Activated CD8-positive, alpha-beta memory T cell treated with anti-CD3 and anti-CD28 coated beads, Interleukin-2, amount 10 ng/mL, durations not matched to agents 7 days and 5 days (primary cell): ENCODE measurements at places on chromosomes 12 and 14. TPM values are rescaled to one million over a fixed set of nuclear protein-coding genes. Genes with fewer than 3 reads are reported as not detected.

- peaks cover 60% of the 10 kb centered on the region for H3K27me3 ChIP-seq
- H3K27ac ChIP-seq: no peak overlapping the region
- H3K36me3 ChIP-seq: no peaks in the 10 kb centered on the region
These were observed 72.0 kb upstream of the TBX5 start for GRCh38 chr12:114477989-114478395.

GRCh38 chr12:129997239-129997638, 93.4 kb upstream of the TMEM132D start:
- H3K27ac ChIP-seq: no peak overlapping the region
- no peaks in the 10 kb centered on the region for H3K36me3 ChIP-seq
- DNase-seq: no peak
- no peaks in the 10 kb centered on the region for H3K4me1 ChIP-seq
- no peak overlapping the region for H3K4me3 ChIP-seq

DNA sequence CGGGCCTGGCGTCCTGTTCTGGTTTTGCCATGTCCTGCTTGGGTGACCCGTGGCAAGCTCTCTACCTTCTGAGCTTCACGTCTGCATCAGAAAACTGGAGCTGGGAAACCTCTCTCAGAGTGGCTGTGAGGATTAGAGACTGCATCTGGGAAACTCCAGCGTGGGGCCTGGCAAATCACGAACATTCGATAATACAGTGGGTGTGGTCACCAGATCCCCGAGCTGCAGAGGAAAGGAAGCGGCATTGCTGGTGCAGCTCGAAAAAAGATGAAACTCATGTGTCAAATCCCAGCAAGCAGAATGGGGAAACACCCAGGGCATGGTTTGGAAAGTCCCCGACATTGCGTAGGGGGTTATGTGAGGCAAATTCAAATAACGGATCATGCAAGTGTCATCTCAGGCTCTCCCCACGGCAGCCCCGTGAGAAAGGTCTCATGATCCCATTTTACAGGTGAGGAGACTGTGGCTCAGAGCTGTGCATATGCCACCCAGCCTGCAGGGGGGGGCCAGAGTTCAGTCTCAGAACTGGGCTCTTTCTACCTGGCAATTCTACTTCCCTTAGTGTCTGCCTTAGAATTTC, 98.1 kb upstream of the VRK1 start:
- no peak for DNase-seq
- no peak overlapping the region for H3K27ac ChIP-seq
- no peak overlapping the region for H3K4me3 ChIP-seq

DNA sequence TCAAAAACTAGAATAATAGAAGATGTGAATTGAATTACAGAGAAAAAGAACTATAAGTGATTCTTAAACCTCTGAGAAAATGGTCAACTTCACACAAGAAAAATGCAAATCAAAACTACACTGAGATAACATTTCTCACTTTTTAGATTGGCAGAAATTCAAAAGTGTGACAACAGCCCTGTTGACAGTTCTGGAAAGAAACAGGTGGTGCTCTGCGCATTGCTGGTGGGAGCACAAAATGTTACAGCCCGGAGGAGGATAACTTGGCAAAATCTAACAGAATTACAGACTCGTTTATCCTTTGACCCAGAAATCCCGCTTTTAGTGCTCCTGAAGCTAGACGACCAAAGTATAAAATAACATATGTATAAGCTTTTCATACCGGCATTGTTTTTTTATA, 222.5 kb upstream of the CNTN1 start:
- no peaks in the 10 kb centered on the region for H3K36me3 ChIP-seq
- H3K4me1 ChIP-seq: no peaks in the 10 kb centered on the region
- no peak overlapping the region for H3K27ac ChIP-seq
- no peak overlapping the region for H3K4me3 ChIP-seq

GRCh38 chr12:100189636-100190394, 10.8 kb upstream of the ACTR6 start:
- H3K27me3 ChIP-seq: no peaks in the 10 kb centered on the region
- no peak overlapping the region for H3K4me3 ChIP-seq
- no peak for DNase-seq
- no peak overlapping the region for H3K27ac ChIP-seq
- H3K36me3 ChIP-seq: peaks cover 31% of the 10 kb centered on the region
- peaks cover 24% of the 10 kb centered on the region for H3K4me1 ChIP-seq

- no peak overlapping the region for H3K27ac ChIP-seq
- no peaks in the 10 kb centered on the region for H3K36me3 ChIP-seq
- H3K4me1 ChIP-seq: no peaks in the 10 kb centered on the region
- no peak for DNase-seq
These were observed 158.9 kb downstream of the TMX1 start for GRCh38 chr14:51398898-51399297.

- DNase-seq: no peak
- no peak overlapping the region for H3K27ac ChIP-seq
- no peaks in the 10 kb centered on the region for H3K36me3 ChIP-seq
- no peak overlapping the region for H3K4me3 ChIP-seq
- H3K27me3 ChIP-seq: peaks cover 17% of the 10 kb centered on the region
These were observed 8.4 kb downstream of the CPM start for GRCh38 chr12:68924546-68924945.

- H3K36me3 ChIP-seq: peaks cover 58% of the 10 kb centered on the region
- H3K27me3 ChIP-seq: no peaks in the 10 kb centered on the region
- H3K4me3 ChIP-seq: no peak overlapping the region
- no peak overlapping the region for H3K27ac ChIP-seq
- no peak for DNase-seq
- peaks cover 38% of the 10 kb centered on the region for H3K4me1 ChIP-seq
These were observed 17.4 kb downstream of the FAM181A start for GRCh38 chr14:93944348-93945069.

DNA sequence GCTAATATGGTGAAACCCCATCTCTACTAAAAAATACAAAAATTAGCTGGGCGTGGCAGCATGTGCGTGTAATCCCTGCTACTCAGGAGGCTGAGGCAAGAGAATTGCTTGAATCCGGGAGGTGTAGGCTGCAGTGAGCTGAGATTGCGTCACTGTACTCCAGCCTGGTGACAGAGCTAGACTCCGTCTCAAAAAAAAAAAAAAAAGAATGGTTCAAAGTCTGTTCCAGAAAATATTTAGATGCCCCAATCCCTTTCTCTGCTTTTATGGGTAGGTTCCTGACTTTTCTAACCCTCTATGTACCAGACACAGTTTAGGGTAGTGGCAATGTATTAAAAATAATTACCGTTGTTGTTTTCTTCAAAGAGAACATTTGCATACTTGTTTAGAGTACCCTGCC, 161.4 kb downstream of the STXBP6 start:
- H3K27ac ChIP-seq: no peak overlapping the region
- H3K4me3 ChIP-seq: no peak overlapping the region
- H3K27me3 ChIP-seq: peaks cover 10% of the 10 kb centered on the region
- DNase-seq: no peak
- H3K36me3 ChIP-seq: no peaks in the 10 kb centered on the region
- no peaks in the 10 kb centered on the region for H3K4me1 ChIP-seq

DNA sequence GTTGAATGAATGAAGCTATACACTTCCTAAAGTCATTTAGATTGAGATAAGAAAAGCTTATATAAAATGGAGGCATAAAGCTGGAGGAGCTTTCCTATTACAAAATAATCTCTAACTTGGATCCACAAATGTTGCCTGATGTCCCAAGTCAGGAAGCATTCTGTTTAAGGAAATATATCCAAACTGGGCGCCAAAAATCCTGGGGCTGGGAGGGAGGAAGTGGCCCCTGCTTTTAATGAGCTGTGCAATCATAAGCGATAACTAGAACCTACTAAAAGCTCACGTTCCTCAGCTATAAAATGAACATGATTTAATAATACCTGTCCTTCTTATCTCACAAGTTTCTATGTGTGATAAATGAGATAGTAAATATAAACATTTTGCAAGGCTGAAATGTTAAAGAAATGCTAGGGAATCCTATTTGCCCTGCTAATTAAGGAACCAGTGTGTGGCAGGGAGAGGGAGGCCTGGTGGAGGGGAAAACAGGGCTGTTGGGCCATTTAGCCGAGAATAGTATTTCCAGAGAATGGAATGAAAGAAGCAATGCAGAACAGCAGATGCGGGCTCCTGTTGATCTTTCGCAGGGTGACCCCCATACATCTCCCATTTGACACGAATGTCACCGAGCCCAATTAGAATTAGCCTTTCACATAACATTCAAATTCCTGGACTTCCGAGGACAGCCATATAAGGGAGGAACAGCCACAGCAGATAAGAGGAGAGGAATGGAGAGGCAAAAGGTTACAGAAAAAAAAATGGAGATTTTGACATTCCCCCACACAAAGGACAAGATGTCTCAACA, 25.9 kb downstream of the DUSP6 start:
- no peak overlapping the region for H3K27ac ChIP-seq
- DNase-seq: no peak
- no peak overlapping the region for H3K4me3 ChIP-seq
- H3K36me3 ChIP-seq: peaks cover 15% of the 10 kb centered on the region

DNA sequence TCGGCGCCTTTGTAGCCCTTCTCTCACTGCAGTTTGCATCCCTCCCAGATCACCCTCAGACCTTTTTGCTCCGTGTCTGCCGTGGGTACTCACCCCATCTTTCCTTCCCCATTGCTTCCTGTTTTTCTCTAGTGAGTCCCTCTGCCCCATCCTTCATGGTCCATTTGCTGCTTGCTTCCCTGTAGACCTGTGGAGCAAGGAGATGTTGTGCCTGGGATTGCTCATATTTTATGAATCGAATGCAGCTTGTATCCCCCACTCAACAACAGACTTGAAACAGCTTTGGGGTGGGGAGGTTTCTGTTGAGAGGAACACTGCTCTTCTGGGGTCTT, 661 bp downstream of the DENR start:
- H3K4me1 ChIP-seq: peaks cover 43% of the 10 kb centered on the region
- peak overlapping the region; percentile 90 for H3K4me3 ChIP-seq
- DNase-seq: no peak
- peaks cover 36% of the 10 kb centered on the region for H3K36me3 ChIP-seq
- no peaks in the 10 kb centered on the region for H3K27me3 ChIP-seq

- DNase-seq: peak; percentile 57
- peak overlapping the region; percentile 25 for H3K4me3 ChIP-seq
- H3K27me3 ChIP-seq: no peaks in the 10 kb centered on the region
- peaks cover 9% of the 10 kb centered on the region for H3K36me3 ChIP-seq
- peak overlapping the region; percentile 81 for H3K27ac ChIP-seq
- peaks cover 40% of the 10 kb centered on the region for H3K4me1 ChIP-seq
These were observed 2.2 kb upstream of the PPTC7 start for GRCh38 chr12:110585231-110585799.

DNA sequence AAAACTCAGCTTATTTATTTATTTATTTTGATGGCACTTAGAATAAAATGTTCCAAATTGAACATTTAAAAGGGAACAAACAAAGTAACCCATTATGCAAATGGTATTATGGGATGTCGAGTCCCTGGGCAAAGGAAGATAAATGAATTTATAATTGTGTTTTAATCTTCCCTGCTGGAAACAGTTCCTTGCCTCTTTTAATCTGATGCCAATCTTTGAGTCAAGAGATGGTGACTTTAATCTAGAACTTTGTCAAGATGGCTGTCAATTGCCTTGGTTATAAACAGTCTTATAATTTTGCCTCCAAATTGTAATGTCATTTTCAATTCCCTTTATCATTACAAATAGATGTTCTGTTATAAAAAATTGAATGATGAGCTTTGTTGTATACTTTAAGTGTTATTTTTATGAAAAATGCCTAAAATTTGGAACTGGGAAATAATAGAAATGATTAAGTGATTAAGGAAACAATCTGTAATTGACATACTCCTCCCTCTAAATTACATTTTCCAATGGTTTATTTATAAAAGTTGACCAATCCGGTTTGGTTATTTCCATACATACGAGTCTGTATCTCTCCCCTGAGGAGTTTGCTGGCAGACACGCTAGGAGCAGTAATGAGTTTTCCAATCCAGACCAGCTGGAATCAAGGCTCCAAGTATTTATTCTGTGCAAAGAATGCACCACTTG, 134.9 kb upstream of the FRMD6 start:
- H3K27me3 ChIP-seq: peaks cover 12% of the 10 kb centered on the region
- DNase-seq: no peak
- no peaks in the 10 kb centered on the region for H3K4me1 ChIP-seq
- no peak overlapping the region for H3K4me3 ChIP-seq

DNA sequence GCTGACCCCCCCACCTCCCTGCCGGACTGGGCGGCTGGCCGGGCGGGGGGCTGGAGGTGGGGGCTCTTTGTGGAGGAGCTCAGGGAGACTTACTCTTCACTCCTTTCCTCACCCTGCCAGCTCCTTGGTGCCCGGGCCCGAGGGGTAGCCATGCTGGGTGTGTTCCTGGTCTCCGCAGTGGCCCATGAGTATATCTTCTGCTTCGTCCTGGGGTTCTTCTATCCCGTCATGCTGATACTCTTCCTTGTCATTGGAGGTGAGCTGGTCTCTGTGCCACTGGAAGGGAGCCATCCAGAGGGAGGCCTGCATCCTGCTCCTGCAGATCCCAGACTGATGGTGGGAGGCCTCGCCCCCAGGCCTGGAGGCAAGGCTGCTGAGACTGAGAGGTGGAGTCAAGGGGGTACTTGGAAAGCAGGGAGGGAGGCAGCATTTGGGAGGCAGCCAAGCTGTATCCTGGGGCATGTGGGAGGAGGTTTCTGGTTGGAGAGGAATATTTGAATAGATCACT, 19.7 kb downstream of the SOAT2 start:
- DNase-seq: no peak
- no peak overlapping the region for H3K27ac ChIP-seq
- no peaks in the 10 kb centered on the region for H3K27me3 ChIP-seq
- H3K4me1 ChIP-seq: no peaks in the 10 kb centered on the region

DNA sequence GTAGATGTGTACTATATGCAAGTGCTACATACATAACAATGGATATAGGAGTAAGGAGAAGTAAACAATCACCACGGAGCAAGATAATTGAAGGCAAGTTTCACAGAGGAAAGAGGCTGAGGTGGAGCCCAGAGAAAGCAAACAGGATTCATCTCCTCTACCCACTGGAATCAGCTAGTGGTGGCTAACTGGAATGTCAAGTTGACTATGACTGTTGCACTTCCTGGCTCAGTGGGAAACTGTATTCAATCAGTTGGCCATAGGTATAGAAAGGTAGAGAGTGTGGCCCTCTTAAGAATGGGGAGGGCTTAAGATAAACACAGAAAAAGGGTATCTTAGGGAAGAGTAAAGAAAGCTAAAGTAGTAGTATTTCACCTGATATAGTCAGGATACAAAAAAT, 62.4 kb downstream of the MAP4K5 start:
- peaks cover 84% of the 10 kb centered on the region for H3K36me3 ChIP-seq
- no peak overlapping the region for H3K27ac ChIP-seq
- DNase-seq: no peak

GRCh38 chr12:27260746-27261145, 16.7 kb downstream of the STK38L start:
- H3K4me1 ChIP-seq: peaks cover 16% of the 10 kb centered on the region
- no peak for DNase-seq
- no peak overlapping the region for H3K4me3 ChIP-seq

The GDF11 gene
- 14.1 TPM for total RNA-seq

The SMCO3 gene
- total RNA-seq: not detected

The ACTR10 gene
- total RNA-seq: 36.5 TPM

The LTB4R2 gene
- 18.8 TPM for total RNA-seq

The AKAP3 gene
- total RNA-seq: 3.5 TPM

The RBM19 gene
- 39.8 TPM for total RNA-seq

The ST8SIA1 gene
- 4.6 TPM for total RNA-seq

The KLHL33 gene
- 0.59 TPM for total RNA-seq

The TARBP2 gene
- 38.7 TPM for total RNA-seq
